HCT116 (cell line): ENCODE measurements at places on chromosomes 5 and 9. TPM values are rescaled to one million over a fixed set of nuclear protein-coding genes. Genes with fewer than 3 reads are reported as not detected.

DNA sequence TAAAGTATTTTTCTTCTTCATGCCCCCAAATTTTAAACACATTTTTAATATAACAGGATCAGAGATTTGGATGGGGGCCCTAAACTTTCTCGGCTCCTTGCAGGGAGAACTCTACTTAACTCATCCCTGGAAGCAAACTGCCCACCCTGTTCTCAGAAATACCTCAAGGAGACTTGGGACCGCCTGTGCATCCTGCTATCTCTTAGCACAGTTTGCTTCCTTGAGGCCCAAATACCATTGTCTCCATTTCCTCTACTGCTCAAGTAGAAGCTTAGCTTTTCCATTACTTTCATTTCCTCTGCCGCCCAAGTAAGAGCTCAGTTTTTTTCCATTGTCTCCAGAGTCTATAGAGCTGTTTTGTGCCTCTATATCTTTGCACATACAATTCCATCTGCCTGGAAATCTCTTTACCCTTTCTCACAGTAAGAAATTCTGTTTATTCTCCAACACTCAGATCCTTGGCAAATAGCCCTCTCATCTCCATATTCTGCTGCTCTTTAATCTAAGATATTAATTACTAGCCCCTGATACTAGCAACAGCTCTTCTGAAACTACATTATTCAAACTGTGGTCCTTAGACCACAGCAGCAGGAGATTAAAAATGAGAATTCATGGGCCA, 137.8 kb downstream of the CEMIP2 start:
- H3K27me3 ChIP-seq, result no peaks in the 10 kb centered on the region
- H3K27ac ChIP-seq, result no peak overlapping the region
- DNase-seq, result no peak
- H3K36me3 ChIP-seq, result no peaks in the 10 kb centered on the region

DNA sequence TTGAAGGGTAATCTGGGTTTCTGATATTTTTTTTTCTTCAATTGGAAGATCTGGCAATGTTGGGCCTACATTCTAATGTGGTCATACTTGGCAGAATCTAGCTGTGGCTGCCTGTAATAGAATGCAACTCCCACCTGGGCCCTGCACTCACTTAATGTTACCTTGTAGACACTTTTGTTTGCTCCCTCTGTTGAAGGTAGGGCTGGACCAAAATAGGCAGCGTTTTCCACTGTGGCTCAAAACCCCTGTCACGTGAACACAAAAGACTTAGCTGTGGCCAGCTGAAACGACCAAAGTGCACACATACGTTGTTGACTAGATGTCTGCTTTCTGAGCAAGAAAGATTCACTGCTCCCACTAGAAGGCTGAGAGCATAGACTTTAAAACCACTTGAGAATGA, 117.6 kb upstream of the HMHB1 start:
- H3K27me3 ChIP-seq, result no peaks in the 10 kb centered on the region
- H3K27ac ChIP-seq, result no peak overlapping the region

DNA sequence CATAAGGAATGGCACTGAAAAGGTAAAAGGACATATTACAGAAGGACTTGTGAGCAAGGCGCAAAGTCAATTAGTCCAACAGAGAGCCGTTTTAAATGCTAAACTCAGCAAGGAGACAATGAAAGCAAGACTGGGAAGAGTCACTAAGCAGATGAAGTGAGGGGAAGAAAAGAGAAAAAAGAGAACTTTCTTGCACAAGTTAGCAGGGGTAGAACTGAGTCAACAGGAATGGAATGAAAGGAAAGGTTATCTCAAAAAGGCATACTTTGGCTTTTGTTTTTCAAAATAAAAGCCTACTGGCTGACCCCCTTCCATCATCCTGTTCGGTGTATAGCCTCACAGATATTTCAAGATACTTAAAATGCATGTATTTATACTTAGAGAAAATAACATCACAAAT, 75.0 kb downstream of the NR6A1 start:
- no peaks in the 10 kb centered on the region for H3K36me3 ChIP-seq
- no peak for DNase-seq
- H3K4me1 ChIP-seq, result peaks cover 31% of the 10 kb centered on the region
- H3K27me3 ChIP-seq, result no peaks in the 10 kb centered on the region
- peak overlapping the region; percentile 24 for H3K4me3 ChIP-seq

DNA sequence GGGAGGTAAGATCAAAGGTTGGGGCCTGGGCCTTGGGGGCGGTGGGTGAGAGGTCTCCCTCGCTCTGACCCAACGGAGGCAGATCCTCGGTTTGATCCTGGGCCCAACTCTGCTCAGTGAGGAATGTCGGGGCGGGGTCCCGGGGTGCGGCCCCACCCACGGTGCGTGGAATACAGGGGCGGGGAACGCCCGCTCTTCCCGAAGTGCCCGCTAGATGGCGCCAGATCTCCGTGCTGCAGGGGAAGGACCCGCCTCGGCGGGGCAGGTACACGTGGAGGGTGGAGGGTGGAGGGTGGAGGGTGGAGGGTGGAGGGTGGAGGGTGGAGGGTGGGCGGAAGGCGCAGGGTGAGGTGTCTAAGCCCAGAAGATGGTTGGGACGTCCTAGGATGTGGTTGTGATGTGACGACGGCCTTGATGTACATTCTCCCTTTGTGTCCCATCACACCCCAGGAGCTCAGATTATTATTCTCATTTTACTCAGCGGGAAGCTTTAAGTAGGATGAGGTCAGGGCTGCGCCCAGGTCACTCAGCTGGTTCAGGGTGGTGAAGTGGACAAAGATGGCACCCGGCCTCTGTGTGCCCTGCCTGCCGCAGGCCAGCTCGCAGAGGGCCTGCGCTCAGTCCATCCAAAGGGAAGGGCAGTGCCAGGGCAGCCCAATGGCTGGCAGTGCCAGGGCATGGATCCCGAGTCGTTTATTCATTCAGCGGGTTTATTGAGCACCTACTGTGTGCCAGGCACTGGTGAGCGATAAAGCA, 9.4 kb upstream of the RPS14 start:
- no peaks in the 10 kb centered on the region for H3K27me3 ChIP-seq
- no peak overlapping the region; the same call in 1 of the 2 replicates for H3K27ac ChIP-seq
- H3K36me3 ChIP-seq, result no peaks in the 10 kb centered on the region
- DNase-seq, result no peak

GRCh38 chr5:35060236-35060635, 12.5 kb upstream of the AGXT2 start:
- no peaks in the 10 kb centered on the region for H3K36me3 ChIP-seq
- H3K4me3 ChIP-seq, result no peak overlapping the region
- peaks cover 54% of the 10 kb centered on the region for H3K27me3 ChIP-seq
- no peak overlapping the region for H3K27ac ChIP-seq

- no peak overlapping the region for H3K27ac ChIP-seq
- H3K27me3 ChIP-seq, result no peaks in the 10 kb centered on the region
- DNase-seq, result no peak
- no peak overlapping the region for H3K4me3 ChIP-seq
- no peaks in the 10 kb centered on the region for H3K4me1 ChIP-seq
- no peaks in the 10 kb centered on the region for H3K36me3 ChIP-seq
Observed at GRCh38 chr9:86200599-86201162, 58.8 kb downstream of the C9orf153 start.

DNA sequence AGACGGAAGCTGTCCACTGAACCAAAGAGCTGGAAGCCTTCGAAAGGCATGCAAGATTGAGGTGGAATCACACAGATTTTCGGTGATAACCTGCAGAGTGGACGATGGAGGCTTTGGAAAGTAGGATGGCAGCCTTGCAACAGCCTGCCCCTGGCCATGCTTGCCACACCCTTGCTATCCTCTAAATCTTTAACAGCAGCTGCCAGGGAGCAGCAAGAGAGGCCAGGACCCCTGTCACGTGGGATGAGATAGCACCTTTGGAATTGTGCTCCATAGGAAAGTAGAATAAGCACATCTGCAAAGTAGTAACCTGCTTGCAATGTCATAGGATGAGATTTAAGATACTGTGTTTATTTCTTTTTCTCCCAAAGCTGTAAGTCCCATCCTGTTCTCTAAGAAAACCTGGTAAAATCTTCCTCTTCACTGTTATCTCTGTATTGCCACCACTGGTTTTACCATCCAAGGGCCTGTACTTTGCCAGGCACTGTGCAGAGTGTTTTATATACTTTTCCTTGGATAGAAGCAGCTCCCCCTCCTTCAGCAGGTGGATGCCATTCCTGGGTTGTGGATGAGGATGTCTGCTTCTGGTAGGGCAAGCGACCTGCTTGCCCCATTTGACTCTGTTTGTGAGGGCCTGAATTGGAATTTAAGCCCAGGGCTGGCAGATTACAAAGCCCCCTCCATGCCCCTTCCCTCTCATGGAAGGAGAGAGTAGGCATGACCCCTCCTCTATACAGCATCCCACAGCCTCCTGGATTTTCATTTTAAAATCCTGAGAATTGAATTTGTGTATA, 10.1 kb downstream of the TRIO start:
- H3K27ac ChIP-seq, result no peak overlapping the region
- H3K27me3 ChIP-seq, result no peaks in the 10 kb centered on the region
- H3K4me1 ChIP-seq, result peaks cover 33% of the 10 kb centered on the region
- H3K36me3 ChIP-seq, result no peaks in the 10 kb centered on the region
- no peak for DNase-seq
- no peak overlapping the region for H3K4me3 ChIP-seq

The PELO gene
- total RNA-seq, result 16.5 TPM

The UHRF2 gene
- 40.6 TPM for total RNA-seq

The IDNK gene
- total RNA-seq, result 3.3 TPM

The GDF9 gene
- total RNA-seq, result 0.49 TPM

The DBH gene
- total RNA-seq, result not detected

The B4GALT7 gene
- total RNA-seq, result 25.2 TPM

The SPATA31A7 gene
- not detected for total RNA-seq

The CCL27 gene
- total RNA-seq, result 1.0 TPM

The CAMSAP1 gene
- 33.1 TPM for total RNA-seq

The AFAP1L1 gene
- 4.3 TPM for total RNA-seq

The PCDHB7 gene
- total RNA-seq, result not detected
